ENCODE measurements at places on chromosomes 5 and 9.
A peak's percentile ranks its signal among the peaks of the same experiment; 100 is the strongest.

GRCh38 chr9:117771136-117771535 is 66.9 kb downstream of the TLR4 start:
- DNase-seq = no peak

DNA sequence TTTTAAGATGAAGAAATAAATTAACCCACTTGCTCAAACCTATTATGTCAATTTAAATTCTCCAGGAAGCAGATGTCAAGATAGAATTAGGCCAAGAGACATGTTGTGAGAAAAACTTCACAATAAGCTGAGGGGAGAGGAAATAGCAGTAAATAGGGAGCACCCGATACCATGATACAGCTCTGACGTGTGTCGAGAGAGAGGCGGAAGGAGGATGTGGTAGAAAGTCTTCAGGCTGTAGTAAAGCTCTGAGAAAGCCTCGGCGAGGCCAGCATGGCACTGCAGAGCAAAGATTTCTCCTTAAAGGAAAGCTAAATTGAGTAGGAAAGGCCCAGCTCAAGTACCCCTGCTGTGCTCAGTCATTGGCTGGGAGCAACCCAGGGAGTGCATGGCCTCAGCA is 6.0 kb upstream of the PUM3 start:
- peak; percentile 28 for DNase-seq

DNA sequence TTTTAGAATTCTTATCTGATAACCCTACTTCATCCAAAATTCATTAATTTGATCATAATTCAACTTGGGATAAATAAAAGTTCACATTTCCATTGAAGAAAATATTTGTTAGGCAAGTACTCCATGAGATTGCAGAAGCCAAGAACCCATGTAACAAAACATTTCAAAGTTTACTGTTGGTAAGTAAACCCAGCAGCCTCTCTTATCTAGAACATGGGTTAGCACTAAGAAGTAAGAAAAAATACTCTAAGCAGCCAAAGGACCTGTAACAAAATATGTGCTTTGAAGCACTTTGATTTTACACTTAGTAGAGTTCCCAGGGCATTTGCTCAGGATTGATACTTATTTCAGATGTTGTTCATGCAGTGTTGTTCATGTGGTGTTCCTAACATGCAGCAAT is 8.7 kb downstream of the MAP3K1 start:
- no peak for DNase-seq

DNA sequence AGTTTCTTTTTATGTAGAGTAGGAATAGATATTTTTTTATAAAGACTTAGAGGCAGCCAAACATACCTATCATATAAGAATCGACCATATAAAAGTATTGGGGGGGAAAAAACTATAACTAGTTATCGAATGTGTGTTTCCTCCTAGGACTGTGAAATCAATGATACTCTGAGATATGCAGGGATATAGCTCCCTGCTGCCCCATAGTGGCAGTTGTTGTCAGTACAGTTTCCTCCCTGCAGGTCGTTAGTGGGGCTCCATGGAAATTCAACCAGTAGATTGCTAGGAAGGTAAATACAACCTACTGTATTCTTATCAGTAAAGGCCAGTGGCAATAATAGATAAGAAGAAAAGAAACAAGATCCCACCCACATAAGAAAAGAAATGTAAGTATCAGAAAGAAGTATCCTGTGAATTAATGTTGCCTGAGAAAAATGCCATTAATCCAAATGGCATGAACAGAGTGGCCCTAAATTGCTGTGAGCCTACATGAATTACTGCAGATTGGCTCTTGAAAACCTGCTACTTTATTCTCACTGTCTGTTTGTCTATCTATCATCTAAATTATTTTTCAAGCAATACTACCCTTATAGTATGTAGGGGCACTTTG is 136.9 kb upstream of the FBN2 start:
- peak; percentile 21 for DNase-seq

DNA sequence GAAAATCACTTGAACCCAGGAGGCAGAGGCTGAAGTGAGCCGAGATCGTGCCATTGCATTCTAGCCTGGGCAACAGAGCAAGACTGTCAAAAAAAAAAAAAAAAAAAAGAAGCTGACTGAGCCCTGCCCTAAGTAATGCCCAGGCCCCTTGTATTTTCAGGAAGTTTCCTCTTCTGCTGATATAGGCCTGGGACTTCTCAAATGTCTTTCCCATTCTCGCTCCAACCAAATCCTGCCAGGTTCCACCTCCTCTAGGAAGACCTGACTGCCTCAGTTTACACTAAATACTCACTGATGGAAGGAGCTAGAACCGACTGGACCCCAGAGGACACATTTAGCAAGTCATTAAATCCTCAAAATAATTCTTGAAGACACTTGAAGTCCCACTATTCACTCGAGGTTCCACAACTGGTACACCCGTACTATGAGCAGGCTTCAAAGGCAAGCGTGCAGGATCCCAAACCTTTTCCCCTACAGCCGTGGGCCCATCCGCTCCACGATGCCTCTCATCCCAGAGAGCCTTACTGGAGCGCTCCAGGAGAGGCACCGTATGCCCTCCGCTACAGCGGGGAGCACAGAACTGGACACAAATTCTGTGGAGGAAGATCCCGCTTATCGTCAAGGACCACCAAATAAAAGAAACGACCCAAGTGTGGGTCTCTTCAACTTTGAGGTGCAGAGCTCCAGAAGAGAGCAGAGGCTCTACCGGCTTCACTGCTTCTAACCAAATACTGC is 676 bp downstream of the NOL6 start:
- DNase-seq = no peak

DNA sequence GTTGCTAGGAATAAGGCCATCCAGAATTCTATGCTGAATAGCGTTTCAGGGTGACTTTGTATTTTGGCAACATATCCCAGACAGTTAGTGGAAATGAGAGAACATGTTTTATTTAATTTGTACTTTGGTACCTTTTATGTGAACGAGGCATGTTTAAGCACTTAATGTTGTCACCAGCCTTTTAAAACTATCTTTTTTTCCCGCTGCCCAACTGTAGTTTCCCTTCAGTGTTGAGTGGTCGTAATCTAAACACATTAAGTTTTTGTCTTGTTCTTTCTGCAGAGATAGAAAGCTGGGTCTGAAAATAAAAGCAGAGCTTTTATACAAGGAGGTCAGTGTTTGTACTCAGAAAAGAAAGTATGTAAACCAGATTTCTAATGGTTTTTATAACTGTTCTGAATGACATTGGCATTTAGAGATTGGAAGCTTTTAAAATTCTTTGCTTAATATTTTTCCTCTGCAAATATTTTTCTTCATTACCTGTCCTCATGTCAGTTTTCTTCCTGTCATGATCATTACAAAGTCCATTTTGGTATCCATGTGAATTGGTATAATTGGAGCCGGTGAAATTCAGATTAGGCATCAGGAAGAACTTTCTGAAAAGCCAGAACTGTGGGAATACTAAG is 100.7 kb downstream of the ARHGEF28 start:
- no peak for DNase-seq

DNA sequence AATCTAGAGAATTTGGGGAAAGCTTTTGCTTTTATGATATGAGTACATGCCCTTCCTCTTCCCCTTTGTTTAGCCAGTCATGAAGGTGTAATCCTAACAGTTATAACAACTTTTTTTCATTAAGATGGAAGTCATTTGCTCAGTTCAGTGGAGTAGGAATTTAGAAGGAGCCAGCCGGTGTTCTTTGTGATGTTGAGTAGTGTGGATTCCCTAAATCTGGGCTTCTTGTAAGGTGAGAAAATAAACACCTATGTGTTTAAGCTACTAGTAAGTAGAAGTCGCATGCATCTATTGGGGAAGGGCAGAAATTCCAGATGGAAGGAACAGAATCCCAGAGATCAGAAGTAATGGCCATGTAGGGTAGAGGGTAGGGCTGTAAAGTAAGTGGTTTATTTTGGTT is 13.6 kb upstream of the CNTLN start:
- no peak for DNase-seq

All from NCI-H524 (cell line).